Kasumi-1 (cell line): ENCODE measurements at places on chromosomes 13 and 19.

DNA sequence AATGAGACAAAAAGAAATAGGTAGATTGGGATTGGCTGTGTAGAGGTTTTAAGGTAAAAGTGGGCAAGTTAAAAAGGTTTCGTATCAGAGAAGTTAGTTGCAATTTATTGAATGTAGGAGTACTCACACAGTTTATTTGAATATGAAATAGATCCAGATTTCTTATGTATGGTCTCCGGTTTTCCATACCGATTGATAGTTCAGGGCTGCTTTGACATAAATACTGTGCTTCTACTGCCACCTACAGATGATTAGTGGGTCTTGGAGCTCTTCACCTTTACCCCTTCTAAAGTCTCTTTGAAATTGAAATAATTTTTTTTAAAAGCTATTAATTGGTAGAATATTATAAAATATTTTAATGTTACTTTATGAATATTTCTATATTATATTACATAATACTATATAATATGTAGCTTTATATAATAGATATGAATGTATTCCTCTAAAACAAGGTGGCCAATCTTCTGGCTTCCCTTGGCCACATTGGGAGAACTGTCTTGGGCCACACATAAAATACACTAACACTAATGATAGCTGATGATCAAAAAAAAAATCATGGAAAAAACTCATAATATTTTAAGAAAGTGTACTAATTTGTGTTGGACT is 7.7 kb upstream of the GPR18 start:
- DNase-seq: peak; percentile 65

DNA sequence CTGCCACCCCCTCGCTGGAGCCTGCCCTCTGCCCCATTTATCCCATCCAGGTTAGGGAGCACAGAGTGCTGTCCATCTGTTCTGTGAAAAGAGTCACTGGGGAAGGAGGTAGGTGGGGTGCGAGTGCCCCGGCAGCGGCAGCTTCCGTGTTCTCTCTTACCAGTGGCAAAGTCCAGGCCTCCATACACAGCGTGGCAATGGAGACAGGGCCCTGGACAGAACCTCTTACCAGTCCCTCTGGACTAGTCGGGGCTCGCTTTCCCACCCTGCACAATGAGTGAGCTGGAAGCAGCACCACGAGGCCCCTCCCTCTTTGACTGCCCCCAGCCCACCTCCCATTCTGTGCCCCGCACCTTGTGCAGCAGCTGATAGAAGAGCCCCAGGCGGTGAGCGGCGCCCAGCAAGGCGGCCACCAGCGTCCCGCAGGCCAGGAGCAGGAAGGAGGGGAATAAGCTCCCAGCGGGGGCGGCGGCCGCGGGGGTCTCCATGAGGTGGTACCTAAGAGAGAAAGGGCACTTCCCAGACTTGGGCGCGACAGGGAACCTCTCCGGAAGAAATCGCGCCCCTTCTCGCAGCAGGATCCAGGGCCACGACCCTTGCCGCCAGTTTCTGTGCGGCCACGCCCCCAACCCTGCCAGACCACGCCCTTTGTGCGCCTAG is 17.5 kb downstream of the SYDE1 start:
- no peak for DNase-seq

DNA sequence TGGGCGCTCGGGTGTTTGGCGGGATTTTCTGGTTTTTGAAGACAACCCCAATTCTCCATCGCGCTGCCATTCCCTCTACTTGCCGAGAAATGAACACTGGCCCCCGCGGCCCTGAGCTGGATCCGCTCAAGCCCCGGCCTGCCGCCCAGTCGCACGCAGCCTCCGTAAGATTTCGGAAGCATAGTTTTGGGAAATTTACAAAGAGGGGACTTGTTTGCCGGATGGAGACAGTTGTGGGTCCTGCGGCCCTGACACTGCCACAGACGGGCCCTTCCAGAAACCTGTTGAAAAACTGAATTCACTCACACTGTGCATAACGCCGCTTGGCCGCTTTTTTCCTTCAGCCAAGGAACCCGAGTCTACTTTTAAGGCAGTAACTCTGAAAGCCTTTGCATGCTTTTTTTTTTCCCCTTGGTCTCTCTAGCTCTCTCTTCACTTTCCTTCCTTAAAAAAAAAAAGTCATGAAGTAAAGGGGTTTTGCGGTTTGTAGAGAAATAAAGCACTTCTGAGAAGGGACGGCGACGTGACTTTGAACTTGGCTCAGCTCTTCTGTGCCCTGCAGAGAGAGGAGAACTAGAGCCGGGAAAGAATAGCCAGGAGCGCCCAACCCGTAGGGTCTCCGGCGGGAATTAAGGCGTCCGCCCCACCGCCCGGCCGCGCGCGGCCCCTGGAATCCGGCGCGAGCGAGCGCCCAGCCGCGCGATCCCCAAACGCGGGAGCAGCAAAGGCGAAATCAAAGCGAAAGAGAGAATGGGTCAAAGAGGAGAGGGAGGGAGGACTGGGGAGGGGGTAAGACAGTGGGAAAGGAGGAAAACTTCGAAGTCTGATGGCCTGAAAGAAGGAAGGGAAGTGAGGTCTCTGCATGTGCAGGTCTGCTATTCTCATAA is 3.4 kb upstream of the ZIC2 start:
- DNase-seq: no peak

- no peak for DNase-seq
Measured at GRCh38 chr13:91661692-91662490, 263.5 kb downstream of the GPC5 start.

GRCh38 chr13:105365021-105365550 is 1170.4 kb downstream of the EFNB2 start:
- DNase-seq: no peak

- DNase-seq: no peak
Measured at GRCh38 chr13:64723724-64724123, 2506.4 kb downstream of the PCDH9 start.

DNA sequence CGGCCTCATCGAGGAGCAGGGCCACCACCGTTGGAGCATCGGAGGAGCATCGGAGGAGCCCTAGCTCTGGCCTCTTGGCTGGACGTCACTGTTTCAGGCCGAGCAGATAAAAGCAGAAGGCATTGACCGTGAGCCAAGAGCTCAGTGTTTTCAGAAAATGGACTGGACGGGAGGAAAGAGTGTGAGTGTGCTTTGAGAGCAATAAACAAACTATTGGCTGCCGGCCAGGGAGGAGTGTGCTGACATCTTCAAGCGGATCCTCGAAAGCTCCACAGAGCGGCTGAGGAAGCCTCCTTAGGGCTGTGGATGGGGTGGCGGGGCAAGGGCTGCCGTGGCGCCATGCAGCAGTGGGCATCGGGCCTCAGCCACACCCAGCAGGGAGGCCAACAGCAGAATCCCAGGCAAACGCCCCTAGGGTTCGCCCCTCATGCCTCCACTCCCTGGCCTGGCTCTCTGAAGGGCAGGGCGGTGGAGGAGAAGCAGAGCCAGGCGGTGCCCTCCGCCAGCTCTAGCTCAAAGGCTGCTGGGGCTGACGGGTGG is 41.8 kb downstream of the IRS2 start:
- DNase-seq: no peak

- no peak for DNase-seq
Measured at GRCh38 chr19:9799162-9799561, 19.7 kb downstream of the FBXL12 start.

DNA sequence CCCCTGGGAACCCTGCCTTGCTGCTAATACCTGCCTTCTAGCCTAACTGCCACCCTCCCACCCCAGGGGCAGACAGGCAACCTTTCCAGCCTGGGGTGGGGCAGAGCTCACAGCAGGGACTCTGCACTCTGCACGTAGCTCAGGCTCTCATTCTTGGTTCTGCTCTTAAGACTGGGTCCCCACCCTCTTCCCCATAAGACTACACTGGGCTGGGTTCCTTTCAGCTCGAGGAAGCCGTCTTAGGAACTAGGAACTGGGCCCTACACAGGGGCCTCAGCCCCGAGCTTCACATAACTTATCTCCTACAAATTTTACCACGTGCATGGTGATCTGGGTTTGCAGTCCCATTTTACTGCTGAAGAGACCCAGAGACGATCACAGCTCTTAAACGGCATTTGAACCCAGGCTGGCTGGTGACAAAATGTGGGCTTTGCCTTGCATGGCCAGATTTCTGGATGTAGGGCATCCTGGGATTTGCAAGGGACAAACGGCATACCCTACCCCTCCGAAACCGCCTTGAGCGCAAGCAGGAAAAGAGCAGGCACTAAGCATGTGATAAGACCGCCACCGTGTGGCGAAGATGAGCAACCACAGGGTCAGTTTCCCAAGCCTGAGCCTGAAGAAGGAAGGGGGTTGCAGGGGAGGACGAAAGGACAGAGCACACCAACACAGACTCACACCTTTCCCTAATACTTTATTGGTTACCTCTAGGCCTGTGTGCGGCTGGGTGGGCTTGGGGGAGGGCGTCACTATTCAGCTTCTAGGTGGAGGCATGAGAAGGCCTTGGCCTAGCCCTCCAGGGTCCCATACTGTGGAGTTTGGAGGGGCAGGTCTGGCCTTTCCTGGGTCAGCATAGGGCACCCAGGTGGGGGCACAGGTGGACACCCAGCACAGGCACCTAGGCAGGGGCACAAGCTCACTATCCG is 5.1 kb downstream of the JUNB start:
- DNase-seq: peak; percentile 86

DNA sequence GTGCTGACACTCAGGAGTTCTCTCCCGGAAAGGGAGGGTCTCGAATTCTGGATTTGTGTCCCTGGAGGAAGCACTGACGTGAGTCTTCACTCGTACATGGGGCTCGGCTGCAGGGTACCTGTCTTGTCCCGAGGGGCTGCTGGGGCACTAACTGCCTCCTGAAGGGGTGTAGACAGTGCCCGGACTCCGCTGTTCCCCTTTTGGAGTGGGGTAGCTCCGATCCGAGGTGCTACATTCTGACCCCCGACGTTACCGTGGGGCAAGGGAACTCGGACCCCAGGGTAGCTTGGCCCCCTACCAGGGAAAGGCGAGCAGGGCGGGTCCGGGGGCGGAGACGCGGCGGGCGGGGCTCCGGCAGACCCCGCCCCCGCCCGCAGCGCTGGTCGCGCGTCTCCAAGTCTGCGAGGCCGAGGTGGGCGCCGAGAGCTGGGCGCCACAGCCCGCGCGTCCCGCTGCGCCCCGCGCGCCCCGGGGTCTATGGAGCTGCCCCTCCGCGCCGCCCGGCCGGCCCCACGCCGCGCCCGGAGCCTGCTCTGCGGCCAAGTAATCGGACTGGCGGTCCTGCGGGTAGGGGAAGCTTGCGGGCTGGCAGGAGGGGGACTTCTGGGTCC is at the start of gene NPAS1:
Gene NPAS1, plus strand, starts transcription at position 407 of the 611 bp plus-strand sequence. CDS start 1,211 bp downstream, outside the sequence.
- DNase-seq: no peak

DNA sequence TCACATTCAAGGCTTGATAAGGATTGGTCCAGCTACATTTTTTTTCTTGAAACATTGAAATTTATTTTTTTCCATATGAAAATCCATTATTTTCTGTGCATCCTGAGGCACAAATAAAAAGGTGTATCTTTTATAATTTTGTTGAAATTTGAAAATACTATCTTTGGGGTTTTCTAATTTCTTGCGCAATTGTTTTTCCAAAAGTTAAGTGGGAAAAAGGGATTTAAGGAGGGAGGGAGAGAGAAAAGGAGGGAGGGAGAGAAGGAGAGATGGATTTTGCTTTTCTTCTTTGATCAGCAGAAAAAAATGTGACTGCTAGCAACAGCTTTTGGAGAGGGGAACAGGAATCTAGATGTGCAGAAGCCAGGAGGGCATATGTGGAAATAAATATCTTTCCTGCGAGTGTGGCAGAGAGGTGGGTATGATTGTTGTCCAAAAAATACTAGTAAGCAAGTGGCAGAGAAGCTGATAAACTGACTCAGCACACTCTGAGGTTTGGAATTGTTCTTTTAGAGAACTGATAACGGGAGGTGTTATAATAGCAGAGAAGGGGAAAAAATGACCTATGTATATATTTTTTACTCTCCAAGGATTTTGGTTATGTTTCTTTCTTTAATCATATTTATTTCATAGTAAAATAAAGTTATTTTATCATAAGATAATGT is 61.2 kb upstream of the EDNRB start:
- DNase-seq: no peak

DNA sequence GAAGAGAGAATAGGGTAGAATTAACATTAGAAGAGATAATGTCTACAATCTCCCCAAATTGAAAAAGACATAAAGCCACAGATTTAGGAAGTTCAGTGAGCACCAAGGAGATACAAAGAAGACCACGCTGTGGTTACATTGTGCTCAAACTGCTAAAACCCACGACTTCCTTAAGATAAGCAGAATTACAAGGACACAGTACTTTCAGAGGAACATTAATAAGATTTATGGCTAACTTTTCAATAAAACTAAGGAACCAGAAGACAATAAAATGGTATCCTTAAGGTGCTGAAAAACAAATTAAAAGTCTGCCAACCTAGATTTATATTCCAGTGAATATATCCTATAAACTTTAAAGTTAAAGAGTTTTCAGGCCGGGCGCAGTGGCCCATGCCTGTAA is 7.4 kb upstream of the IL17D start:
- peak; percentile 43 for DNase-seq

DNA sequence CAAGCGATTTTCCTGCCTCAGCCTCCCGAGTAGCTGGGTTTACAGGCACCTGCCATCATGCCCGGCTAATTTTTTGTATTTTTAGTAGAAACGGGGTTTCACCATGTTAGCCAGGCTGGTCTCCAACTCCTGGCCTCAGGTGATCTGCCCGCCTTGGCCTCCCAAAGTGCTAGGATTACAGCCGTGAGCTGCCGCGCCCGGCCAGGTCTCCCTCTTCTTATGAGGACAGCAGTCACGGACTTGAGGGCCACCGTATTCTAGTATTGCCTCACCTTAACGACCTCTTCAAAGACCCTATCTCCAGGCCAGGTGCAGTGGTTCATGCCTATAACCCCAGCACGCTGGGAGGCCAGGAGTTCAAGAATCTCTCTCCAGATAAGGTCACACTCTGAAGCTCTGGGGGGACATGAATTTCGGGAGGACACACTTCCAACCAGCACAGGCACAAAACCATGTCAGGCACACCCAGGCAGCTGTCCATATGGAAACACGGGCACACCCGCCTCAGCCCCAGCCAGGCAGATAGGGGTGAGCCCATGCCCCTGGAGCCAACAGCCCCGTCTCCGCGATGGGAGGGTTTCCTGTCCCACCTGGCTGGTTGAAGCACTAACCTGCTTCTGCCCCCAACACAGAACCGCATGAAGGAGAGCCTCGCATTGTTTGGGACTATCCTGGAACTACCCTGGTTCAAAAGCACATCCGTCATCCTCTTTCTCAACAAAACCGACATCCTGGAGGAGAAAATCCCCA is 21.3 kb upstream of the S1PR4 start:
- no peak for DNase-seq

- no peak for DNase-seq
Measured at GRCh38 chr13:114015969-114016295, 42.1 kb upstream of the C13orf46 start.

- no peak for DNase-seq
Measured at GRCh38 chr19:13932149-13932637, 6.0 kb downstream of the PODNL1 start.

GRCh38 chr19:36685835-36686234 is 1.6 kb upstream of the ZNF567 start:
- DNase-seq: peak; percentile 14

DNA sequence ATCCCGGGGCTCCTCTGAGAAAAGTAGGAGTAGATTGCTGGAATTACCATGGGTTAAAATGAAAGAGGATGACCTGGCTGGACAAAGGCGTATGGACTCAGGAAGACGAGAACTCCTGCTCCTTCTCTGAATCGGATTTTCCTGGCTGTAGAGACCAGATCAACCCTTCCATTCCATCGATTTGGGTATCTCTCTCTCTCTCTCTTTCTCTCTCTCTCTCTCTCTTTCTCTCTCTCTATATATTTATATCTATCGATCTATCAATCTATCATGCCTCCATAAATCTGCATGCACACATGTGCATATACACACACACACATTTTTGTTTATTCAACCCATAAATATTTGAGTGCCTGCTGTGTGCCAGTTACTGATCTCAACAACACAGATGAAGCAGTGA is 234.9 kb downstream of the LMO7 start:
- DNase-seq: no peak
